ENCODE measurements at places on chromosomes 16 and 17.

DNA sequence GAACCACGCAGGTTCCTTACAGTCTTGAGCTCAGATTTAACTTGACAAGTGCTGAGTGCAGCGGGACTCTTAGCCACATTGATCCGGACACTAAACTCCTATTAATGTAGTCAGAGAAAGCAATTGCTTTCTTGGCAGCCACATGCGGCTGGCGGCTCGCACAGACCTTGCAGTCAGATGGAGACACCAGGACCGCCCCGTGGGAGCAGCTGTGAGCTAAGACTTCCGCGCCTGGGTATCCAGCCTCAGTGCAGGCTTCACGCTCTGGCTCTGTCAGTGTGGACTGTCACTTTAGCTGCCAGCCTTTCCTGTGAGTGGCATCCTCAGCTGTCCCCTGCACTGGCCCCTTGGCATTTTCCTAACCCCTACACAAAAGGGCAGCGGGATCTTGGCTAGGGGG lies 80.9 kb upstream of the NLRP1 start:
- no peak for DNase-seq

DNA sequence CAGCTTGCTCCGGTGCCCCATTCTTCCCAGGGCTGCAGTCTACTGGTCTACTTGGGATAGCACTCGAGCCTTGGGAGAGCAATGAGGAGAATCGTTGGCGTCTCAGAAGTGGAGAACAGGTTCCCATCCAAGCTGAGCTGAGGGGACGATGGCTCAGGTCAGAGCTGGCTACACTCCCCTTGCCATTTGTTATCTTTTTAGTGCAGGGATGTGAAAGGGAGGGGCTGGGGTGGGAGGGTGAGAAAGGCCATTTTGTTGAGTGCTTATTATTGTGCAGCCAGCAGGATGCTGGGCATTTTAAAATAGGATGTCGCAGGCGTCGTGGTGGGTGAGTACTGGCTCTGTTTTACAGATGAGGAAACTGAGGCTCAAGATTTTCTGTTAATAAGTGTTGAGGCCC lies 410.8 kb downstream of the SNX29 start:
- DNase-seq: no peak

- DNase-seq: no peak
These were observed 5.9 kb downstream of the ZNF646 start for GRCh38 chr16:31080035-31080629.

- DNase-seq: no peak
These were observed 141.6 kb downstream of the HS3ST2 start for GRCh38 chr16:22955461-22956070.

- no peak for DNase-seq
These were observed 384.3 kb upstream of the PSMD7 start for GRCh38 chr16:73912281-73912680.

DNA sequence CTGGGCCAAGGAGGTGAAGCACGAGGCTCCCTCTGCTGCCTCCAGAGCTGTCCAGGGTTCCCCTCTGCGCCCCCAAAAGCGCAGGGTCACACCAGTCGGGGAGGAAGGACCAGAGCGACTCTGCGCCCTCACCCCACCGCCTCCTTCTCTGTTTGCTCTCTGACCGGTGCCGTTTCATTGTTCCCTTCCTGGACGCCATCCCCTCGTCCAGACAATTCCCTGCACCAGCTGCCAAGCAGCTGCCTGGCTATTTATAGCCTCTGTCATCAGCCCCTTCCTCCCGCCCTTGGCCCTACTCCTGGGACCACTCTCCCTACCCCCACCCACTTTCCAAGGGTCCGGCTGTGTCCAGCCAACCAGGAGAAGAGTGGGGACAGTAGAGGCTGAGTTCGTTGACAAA lies 68.8 kb upstream of the CREBBP start:
- no peak for DNase-seq

GRCh38 chr16:84609563-84610177 lies 8.2 kb downstream of the COTL1 start:
- DNase-seq: no peak

Data from fibroblast of skin of left quadriceps (primary cell).